GM23248 (cell line): ENCODE measurements at places on chromosomes 5 and 9.

DNA sequence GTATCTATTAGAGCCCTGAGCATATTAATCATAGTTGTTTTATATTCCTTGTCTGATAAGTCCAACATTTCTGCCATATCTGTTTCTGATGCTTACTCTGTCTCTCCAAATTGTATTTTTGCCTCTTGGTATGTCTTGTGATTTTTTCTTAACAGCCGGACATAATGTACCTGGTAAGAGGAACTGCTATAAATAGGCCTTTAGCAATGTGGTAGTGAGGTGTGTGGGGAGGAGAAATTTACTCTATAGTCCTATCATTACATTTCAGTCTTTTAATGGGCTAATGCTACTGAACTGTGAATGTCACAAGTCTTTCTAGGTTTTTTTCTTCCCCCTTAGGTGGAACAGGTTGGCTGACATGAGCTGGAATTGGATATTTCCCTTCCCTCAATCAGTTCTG, 176.1 kb upstream of the FGF10 start:
- no peak for DNase-seq

GRCh38 chr5:151596828-151597539, 5.9 kb upstream of the FAT2 start:
- DNase-seq, result no peak

- no peak for DNase-seq
These were observed 150.7 kb downstream of the SLC28A3 start for GRCh38 chr9:84189904-84190303.

- peak; percentile 82 for DNase-seq
These were observed 638.6 kb downstream of the SEMA5A start for GRCh38 chr5:8907168-8907868.

- peak; percentile 19 for DNase-seq
These were observed 2.5 kb upstream of the RHOBTB3 start for GRCh38 chr5:95728494-95729114.

DNA sequence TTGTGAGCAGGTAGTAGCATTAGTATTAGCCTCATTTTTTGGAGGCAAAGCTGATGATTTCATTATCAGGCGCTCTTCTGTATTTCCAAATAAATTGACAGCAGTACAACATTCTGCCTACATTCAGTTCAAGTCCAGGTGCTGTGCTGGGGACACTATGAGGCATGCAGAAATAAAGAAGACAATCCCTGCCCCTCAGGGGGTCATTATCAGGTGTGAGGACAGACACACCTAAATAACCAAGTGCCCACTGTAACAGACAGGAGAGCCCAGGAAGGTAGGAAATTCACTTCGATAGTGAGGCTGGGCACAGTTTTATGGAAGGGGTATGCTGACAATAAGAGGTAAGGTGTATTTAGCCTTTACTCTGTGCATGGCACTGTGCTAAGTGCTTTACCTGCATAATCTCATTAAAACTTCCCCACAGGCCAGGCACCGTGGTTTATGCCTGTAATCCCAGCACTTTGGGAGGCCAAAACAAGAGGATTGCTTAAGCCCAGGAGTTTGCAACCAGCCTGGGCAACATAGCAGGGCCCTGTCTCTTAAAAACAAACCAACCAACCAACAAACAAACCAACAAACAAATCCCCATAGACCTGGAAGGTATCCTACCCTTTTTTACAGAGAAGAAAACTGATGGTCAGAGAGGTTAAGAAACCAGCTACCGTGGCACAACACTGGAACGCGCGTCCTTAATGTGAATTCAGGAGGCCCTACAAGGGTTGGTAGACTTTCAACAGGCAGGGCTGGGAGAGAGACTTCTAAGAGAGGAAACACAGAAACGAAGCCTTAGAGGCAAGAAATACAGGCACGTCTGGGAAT, 17.5 kb upstream of the GPX3 start:
- DNase-seq, result no peak

DNA sequence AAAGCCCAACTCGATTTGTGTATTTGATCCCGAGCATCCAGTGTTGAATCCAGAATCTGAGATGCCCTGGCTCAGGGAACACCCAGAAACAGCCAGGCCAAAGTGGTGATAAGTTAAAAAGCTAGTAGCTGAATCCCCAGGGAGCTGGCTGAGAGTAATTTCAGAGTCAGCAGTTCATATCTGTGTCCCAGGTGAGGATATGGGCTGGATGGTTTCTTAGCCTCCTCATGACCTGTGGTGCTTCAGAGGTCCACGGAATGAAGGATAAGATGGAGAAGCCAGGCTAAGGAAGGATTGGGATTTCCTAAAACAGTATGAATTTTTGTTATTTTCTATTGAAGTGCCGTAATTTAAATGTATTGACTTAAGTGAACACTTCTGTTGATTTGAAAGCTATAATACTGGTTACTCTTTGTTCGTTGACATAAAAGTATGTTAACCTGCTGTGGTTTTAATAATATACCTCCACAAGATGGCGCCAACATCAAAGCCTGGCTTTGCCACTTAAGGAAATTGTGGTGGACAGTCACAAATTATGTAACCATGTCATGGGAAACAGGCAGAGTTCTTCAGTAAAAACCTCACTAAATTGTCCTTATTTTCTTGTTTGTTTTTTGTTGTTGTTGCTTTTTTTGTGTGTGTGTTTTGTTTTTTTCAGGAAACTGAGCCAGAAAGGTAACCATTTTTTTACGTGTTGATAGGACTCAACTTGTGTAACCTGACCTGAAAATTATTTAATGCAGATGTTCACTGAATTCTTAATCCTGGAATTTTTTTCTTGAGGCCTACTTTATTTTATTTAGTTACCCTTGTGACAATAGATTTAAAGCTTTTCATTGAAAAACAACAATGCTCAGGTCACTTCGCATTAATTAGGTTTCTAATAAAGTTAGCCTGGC, 11.4 kb downstream of the MTAP start:
- peak; percentile 87 for DNase-seq

DNA sequence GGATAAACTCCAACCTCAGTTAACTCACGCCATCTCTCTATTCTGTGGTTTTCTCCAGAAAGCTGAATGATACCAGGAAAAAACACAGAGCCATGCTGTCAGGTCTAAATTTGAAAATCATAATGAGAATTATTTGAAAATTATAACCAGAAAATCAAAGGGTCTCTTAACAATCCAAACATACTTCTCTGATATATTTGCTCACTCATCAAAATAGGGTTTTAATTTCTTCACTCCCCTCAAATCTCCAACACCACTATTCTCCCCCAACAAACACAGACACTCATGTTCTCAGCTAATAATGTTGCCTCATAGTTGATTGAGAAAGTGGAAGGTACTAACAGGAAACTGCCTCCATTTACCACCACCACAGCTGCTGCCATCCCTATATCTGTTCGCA, 375.5 kb downstream of the TLE1 start:
- no peak for DNase-seq

DNA sequence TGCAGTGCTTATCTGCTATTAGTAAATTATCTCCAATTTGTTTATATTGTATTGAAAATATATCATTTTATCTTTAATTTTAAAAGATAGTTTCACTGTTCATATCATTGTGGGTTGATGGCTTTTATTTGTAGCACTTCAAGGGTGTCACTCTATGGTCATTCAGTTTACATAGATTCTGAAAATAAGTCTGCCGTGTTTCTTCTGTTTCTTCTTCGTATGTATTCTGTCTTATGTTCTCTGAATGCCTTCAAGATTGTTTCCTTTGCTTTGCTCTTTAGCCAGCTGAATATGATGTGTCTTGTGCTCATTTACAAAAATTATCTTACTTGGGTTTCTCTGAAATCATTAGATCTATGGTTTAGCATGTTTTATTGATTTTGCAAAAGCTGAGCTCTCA, 359.9 kb downstream of the CYLC2 start:
- DNase-seq, result no peak

GRCh38 chr5:171945066-171945465, 61.4 kb downstream of the FBXW11 start:
- DNase-seq, result peak; percentile 33

DNA sequence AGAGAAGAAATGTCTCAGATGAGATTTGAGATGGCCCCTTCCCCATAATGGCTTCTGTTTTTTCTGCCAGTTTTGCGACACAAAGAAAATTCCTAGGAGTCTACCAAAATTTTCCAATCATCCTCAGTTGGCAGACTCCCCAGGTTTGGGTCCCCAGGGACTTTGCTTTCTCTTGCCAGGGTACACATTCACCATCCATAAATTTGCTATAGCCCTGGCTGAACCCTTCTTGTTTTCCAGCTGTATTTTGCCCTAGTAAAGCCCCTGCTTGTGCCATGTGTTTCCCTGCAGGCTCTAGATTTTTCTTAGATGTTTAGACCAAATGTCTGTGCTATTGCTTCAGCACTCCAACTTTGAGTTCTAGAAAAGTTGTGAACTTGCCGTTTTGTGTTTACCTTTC, 283.2 kb downstream of the ANXA1 start:
- DNase-seq, result no peak

DNA sequence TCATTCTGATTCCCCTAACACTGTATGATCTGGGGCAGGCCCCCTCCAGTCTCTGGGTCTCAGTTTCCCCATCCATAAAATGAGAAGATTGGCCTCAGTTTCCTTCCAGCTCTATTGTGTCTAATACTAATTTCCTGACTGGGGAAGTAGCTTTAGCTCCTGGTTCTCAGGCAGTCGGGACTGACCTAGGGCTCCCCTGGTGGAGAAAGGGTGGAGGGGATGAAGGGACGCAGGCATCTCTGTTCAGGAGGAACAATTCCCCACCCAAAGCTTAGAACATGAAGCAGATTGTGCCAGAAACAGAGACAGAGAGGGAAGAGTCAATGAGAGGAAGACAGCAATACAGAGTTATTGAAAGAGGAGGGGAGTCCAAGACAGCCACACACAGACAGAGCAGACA, 14.2 kb upstream of the PTGS1 start:
- DNase-seq, result peak; percentile 24

DNA sequence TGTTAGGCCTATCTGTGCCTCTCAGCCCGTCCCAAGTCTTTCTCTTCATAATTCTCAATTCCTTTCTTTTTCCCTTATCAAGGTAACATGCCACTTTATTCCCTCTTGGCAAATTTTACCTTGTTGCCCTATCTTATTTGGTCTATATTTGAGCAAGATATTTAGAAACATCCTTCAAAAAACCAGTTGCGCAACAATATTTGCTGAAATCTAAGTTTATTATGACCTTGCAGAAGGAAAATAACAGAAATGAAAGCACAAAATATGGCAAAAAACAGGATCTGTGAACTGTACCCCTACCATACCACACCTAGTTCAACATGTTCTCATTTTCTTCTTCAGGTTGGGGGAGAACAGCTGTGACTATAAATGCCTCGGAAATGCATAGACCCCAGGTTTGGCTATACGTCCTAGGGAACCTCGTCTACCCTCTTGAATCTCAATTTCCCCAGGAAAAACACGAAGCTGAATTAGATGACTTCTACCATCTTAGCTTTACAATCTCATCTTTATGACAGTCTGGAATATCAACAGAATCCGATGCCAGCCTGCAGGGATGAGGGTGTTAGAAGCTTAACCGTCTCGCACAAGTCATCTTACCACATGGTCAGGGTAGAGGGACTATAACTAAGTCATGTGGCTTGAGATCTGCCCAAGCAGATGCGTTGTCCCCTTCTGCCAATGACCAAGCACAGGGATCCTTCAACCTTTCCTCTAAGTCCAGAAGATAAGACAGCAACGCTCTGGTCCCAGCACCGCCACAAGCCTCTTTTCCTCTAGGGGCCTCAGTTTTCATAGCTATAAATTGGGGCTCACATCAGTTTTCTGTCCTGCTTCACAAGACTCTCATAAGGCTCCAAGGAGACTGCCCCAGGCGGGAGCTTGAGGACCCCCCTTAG, 1.3 kb downstream of the LCP2 start:
- no peak for DNase-seq

GRCh38 chr9:89379508-89380115, 61.3 kb downstream of the SECISBP2 start:
- DNase-seq, result no peak

DNA sequence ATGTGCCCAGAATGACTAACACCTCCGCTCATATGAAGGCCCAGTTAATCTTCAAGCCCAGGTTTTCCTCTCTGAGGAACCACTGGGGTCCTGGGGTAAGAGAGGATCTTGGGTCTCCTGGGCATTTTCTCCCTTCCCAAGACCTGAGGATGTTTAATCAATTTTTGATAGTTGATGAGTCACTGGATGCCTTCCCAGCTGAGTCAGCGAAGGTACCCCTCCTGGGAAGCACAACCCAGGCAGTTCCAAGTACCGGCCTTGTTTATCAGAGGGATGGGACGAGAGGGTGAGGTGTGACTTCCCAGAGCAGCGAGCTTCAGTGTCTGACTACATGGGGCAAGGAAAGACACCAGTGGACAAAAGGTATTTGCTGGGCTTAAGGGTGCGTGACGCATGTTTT, 119.6 kb upstream of the IL12B start:
- peak; percentile 18 for DNase-seq

- DNase-seq, result no peak
These were observed 16.8 kb downstream of the STXBP1 start for GRCh38 chr9:127628758-127629467.

DNA sequence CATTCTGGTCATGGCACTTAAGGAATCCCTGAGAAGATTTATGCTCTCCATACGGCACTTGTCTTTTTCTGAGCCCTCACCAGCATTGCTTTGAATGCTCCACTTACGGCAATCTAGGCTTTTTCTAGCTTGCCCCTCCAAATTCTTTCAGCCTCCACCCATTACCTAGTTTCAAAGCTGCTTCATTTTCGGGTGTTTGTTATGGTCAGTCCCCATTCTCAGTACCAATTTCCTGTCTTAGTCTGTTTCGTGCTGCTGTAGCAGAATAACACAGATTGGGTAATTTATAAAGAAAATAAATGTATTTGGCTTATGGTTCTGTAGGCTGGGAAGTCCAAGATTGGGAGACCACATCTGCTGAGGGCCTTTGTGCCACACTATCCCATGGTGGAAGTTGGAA, 42.0 kb downstream of the ARHGEF28 start:
- DNase-seq, result no peak

- no peak for DNase-seq
These were observed 30.0 kb upstream of the JMY start for GRCh38 chr5:79205965-79206364.

DNA sequence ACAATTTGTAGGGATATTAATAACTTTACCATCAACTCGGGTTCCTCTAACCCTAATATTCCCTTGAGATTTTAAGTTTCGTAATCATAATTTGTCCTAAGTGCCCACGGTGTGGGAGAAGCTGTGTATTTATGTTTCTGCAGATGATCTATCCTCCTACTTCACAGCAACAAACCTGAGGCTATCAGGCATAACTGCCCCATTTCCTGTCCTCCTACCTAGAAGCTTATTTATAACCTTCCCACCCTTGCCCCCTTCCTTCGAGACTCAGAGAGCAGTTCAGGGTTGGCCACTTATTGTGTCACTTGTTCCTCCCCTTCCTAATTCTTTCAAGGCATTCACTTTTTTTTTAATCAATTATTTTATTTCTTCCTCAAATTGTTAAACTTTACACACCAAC, 29.6 kb upstream of the LCP2 start:
- DNase-seq, result no peak

- DNase-seq, result no peak
These were observed 57.0 kb downstream of the ADAMTS2 start for GRCh38 chr5:179288101-179288808.
